ENCODE measurements at places on chromosomes 13 and 19.
A peak's percentile ranks its signal among the peaks of the same experiment; 100 is the strongest.

DNA sequence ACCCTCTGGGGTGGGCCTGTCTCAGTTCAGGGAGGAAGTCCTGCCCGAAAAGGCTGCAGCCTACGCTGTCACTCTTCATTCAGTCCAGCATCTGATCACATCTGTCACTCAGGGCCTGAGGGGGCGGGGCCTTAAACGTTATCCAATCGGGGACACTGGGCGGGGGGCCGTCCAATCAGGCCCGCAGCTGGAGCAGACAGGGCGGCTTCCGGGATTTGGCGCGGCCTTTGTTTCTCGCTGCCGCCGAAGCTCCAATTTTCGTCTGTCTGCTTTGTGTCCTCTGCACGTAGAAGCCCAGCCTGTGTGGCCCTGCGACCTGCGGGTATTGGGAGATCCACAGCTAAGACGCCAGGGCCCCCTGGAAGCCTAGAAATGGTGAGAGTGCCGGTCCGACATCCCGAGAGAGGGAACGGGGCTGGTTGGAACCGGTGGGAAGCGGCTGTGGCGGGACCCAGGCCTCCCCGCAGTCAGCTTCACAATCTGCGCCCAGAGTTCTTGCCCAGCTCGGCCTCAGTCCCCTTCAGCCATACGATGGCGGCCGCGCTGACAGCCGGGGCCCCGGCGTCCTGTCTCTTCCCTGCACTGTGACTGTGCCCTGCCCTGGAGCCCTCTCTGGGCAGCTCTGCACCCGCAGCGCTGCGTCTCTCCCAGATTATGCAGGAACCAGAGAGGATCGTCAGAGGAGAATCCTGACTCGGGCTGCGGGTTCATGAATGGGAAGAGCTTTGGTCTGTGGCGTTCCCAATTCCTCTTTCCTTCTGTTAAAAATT, at the start of gene ZNF730:
Gene ZNF730 (plus strand): TSS at position 224 of the 770 bp plus-strand sequence. CDS start 149 bp downstream, at position 373.
- DNase-seq, result peak; percentile 57

DNA sequence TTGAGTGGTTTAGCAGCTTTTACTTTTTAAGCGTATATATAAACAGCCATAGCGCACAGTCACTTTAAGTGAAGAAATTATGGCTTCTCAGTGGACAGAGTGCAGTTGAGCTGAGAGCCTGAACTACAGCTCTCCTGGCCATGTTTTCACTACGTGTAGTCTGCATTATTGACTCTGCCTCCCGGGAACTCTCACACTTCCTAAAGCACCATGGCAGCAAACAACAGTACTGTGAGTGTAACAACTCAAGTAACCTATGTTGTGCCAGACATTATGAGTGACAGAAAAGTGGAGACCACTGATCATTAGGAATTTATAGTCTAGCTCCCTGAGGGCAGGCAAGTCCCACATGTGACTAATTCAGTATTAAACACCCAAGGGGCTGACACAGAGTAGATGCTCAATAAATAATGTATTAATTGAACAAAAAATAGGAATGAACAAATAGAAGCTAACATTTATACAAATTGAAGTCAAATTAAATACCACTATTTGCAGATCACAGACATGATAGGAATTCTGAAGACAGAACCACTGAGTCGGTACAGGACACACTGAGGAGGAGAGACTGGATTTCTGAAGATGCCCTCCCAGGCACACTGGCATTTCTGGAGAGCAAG, 19.7 kb downstream of the EFNB2 start:
- DNase-seq, result no peak

DNA sequence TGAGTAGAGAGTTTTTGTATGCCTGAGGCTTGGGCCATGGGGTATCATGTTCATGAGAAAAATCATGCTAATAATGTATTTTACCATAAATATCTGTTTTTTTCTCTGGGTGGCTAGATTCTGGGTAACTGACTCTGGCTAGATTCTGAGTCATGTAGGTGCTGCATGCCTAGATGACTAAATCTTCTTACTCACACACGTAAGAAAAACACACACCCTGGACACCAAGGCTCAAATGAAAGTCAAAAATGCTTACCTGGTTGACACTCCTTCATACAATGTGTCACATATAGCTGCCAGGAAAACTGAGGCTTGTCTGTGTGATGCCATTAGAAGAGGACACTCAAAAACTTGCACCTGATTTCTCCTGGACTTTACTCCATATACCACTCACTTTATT, 597.4 kb upstream of the SLITRK1 start:
- no peak for DNase-seq

DNA sequence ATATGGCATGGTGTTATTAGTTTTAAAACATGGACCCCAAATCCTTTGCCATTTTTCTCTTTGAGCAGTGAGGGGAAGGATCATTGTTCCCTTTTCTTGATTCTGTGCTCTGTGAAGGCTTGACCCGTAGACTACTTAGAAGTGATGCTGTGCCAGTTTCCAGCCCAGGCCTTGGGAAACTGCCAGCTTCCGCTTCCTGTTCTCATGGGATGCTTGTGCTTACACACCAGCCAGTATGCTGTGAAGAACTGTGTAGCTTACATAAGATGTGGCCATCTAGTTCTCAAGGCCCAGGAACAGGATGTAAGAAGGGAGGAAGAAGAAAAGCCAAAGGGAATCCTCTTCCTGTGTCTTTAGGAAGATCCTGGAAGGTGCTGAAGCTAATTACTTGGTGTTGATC, 180.9 kb downstream of the PCCA start:
- peak; percentile 80 for DNase-seq

- DNase-seq, result no peak
Measured at GRCh38 chr13:33236021-33236420, 49.5 kb downstream of the STARD13 start.

All from G401 (cell line).